ENCODE measurements at places on chromosomes 7 and 10.

- DNase-seq, result no peak
Measured at GRCh38 chr10:58544135-58544534, 31.5 kb downstream of the BICC1 start.

- DNase-seq, result peak; percentile 46
Measured at GRCh38 chr7:92695308-92696261, 105.4 kb upstream of the FAM133B start.

- DNase-seq, result no peak
Measured at GRCh38 chr10:76786504-76787072, 851.0 kb downstream of the KCNMA1 start.

DNA sequence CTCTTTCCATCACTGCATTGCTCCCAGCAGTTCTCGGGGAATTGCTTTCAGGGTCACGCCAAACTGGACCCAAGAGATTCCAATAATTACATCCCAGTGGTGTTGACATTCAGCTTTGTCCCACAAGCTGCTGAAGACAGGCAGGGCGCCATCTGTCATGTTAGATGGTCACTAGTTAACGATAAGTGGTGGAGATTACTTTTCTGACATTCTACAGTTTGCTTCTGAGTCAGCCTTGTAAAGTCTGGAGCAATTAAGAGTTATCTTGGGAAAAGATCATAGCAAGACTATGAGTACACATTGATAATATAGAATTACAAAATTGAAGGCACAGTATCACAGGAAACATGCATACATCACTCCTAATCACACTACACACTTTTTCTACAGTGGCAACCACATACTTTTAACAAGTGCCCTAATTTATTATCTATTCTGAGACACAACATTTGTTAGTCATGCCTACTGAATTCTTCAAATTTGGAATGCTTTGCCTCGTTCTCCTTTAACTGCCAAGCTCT lies 41.9 kb downstream of the SEMA3C start:
- no peak for DNase-seq

DNA sequence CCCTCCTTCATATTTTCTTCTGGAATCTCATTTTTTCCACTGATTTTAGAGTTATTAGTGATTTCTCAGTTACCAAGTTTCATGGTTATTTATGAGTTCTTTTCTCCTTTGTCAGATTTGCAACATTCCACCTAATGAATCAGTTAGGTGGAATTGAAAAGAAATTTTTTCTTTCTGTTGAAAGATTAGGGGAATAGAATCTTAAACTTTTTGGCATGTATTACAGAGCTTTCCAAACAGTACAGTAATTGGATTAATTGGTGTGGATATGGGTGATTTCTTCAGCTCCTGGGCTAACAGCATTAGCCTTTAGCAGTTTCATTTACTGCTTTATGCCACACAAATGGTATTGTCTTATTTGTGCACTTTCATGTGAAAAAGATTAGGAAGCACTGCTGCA lies 17.0 kb downstream of the STAM start:
- DNase-seq, result no peak

- DNase-seq, result no peak
Measured at GRCh38 chr10:124741922-124742412, 2.2 kb downstream of the FAM53B start.

GRCh38 chr10:1293636-1294435 lies 237.7 kb downstream of the WDR37 start:
- no peak for DNase-seq

GRCh38 chr7:54837168-54837567 lies 78.2 kb upstream of the SEC61G start:
- peak; percentile 33 for DNase-seq

- no peak for DNase-seq
Measured at GRCh38 chr10:130816116-130816901, 495.2 kb downstream of the TCERG1L start.

Data from ovary (tissue), 10 donors.